Anterior cingulate cortex (tissue), 58 donors: ENCODE measurements at places on chromosomes 4 and X.

GRCh38 chrX:55787063-55787462 lies 69.5 kb downstream of the RRAGB start:
- DNase-seq: no peak

GRCh38 chr4:82713856-82714255 lies 84.7 kb downstream of the SCD5 start:
- DNase-seq: no peak

DNA sequence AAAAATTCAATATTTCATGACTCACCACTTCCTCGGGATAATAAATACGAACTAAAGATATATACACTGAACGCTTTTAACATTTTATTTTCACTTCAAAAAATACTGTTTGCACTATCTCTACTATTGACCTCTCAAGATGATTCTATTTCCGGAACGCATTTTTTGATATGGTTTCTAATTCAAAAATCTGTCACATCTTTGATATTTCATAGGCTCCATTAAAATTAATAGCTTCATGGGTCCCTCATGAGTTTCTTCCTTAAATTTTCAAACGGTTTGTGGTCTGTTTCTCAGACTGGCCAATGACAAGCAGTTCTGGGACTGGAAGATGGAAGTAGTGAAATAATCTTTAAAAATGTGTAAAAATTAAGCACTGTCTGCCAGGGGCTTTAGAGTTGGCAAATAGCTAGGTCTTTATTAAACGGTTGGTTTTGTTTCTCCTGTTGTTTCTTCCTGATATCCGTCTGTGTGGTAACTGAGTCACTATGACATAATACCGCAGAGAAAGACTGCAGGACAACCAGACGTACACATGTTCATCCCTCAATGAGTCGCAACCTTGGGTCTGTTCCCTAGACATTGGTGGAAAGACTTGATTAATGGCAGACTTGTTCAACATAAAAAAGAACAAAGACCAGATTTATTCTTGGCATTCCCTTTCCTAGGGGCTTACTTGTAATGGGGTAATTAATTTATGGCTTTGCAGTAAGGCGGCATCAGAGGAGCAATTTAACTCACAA lies 133.8 kb downstream of the PALLD start:
- no peak for DNase-seq

DNA sequence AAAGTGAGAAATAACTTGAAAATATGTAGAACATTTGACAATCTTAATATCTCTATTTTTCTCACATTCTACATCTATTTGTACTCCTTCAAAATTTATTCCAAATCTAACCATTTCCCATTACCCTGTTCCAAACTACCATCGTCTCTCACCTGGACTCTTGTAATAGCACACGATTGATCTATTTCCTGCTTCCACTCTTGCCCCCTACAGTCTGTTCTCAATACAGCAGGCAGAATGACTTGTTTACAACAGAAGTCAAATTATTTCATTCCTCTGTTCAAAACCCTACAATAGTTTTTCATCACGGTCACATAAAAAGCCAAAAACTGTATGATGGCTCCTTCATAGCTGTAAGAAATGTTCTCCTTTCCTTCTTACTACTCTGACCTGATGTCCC lies 21.1 kb upstream of the LUZP4 start:
- DNase-seq: no peak

DNA sequence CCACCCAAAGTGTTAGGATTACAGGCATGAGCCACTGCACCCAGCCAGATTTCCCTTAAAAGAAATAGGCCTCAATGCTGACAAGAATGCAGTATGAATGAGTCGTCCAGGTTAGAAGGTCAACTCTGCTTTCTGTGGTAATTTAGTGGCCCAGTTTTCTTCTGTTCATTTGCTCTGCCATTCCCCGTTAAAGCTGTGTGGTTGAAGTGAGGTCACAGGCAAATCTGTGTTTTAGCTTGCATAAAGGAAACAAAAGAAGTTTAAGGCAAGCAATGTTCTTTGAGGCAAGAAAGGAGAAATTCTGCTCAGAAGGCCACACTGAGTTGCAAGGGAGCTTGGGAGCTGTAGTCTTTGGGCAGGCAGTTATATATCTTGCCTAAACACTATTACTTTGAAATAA lies 176.8 kb downstream of the LARP7 start:
- DNase-seq: no peak

- DNase-seq: no peak
These were observed 105.0 kb downstream of the HNRNPD start for GRCh38 chr4:82268826-82269193.

DNA sequence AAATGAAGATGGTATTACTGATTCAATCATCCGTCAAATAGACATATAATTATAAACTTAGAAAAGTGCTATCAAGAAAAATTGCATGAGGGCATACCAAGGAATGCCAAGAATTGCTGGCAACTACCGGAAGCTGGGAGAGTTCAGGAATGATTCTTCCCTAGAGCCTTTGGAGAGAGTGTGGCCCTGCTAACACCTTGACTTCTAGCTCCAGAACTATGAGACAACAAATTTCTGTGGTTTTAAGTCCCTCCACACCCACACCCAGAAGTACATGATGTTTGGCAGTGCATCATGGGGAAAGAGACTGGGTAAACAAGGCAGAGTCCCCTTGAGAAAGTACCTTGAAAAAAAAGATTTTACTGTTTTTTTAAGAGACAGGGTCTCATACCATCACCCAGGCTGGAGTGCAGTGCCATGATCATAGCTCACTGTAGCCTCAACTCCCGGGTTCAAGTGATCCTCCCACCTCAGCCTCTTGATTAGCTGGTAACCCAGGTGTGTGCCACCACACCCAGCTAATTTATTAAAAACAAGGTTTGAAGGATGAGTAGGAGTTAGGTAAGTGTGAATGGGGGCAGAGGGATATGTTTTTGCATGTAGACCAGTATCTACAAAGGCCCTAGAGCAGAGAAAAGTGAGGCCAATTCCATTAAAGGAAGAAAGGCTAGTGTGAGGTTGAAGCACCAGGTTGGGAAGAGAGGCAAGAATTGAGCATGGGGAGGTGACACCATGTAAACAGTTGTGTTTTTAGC lies 53.1 kb downstream of the GSX2 start:
- DNase-seq: no peak

DNA sequence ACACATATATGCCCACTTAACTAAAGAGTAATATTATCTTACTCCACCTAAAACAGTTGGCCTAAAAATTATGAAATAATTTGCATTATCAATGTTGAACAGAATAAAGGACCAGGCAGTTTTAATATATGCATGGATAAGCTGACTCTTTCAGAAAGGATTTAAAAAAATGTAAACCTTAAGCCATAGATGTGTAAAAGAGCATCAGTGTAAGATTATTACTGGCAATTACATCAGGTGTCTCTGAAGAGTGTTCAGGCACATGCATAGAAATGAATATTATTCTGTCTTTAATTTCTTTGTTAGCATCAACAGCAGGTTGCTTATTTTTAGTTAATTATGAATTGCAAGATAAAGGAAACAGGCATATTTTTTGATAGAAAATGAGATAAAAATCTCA lies 1353.8 kb downstream of the C4orf33 start:
- no peak for DNase-seq

DNA sequence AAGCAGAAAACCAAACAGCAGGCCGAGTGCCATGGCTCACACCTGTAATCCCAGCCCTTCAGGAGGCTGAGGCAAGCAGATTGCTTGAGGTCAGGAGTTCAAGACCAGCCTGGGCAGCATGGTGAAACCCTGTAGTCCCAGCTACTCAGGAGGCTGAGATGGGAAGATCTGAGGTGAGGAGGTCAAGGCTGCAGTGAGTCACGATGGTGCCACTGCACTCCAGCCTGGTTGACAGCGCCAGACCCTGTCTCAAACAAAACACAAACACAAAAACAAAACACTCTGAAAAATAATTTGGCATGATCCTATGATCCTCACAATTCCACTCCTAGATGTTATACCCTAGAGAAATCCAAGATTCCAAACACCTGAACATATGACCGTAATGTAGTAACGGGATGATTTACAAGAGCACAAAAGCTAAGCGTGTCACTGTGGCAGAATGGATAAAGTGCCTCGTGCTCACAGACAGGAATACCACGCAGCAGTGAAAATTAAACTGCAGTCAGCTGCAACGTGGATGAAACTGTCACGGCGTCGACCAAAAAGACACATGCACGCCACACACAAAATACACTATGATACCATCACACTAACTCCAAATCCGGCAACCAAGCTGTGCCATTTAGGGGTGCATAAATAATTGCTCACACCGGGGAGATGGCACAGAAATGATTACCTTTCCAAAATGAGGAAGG lies 1.7 kb downstream of the NELFA start:
- DNase-seq: no peak

DNA sequence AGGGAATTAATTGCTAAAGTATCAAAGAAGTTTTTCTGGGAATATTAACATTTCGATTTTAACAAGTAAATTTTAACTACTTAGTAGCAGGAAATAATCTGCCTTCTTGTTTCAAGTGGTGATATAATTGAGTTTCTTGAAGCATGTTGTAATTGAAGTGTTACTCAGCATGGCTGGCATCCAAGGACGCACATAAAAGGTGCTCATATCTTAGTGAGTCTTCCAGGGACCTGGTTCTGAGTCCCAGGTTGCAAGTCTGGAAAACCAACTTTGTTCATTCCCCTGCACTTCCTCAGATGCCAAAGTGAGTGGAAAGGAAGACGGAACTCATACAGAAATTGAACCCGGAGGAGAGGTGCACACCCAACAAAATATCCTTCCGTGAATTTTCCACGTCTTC lies 399.6 kb downstream of the NLGN4X start:
- DNase-seq: no peak

- DNase-seq: no peak
These were observed 264.9 kb upstream of the MAGEB18 start for GRCh38 chrX:25873196-25873595.

DNA sequence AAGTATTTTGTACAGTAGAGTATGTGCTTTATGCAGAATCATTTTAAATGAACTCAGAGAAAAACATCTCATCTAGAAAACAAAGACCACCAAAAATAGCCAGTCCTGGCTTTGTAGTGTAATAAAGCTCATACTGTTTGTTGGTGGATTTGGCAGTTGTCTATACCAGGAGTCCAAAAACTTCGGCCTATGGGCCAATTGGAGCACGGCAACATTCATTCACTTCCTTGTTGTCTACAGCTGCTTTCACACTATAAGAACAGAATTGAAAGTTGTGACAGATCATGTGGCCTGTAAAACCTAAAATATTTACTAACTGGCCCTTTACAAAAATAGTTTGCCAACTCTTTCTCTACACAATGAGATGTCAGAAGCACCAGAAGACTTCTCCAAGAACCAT lies 5.3 kb downstream of the FBXW7 start:
- DNase-seq: no peak

GRCh38 chr4:104532677-104533076 lies 38.0 kb upstream of the CXXC4 start:
- DNase-seq: no peak

GRCh38 chr4:53974561-53974960 lies 89.8 kb downstream of the CHIC2 start:
- DNase-seq: no peak

DNA sequence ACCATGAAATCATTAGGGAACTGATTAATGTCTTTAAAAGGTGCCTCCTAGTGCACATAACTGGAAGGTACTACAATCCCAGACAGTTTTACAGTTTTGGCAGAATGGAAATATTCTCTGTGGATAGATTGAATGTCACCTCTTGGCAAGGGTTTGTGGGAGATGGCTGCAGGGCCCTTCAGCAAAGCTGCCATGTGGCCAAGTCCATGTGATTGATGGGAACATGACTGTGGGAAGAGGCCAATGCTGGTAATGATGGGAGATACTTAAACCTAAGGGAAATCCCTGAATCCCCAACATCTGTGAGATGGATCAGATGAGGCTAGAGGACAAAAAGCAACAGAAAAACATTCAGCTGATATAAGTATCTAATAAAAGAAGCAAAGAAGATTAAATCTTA lies 493.7 kb downstream of the MAGEE1 start:
- no peak for DNase-seq

DNA sequence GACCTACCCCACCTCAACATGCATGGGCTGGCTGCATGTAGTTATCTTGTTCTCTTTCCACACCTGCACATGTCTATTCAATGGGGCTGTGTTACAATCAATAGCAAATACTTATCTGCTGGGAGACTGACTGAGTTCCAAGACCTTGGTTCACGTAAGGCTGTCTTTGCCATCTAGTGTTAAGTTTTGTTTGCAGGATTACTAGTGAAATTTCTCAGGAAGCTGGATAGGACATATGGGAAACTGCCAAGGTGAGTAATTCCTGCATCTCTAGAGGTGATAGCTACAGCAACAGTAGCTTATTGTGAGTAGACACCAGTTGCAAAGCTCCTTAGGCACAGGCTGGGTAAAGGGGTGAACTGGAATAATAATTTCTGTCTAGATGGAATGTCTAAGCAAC lies 177.5 kb downstream of the ENOX2 start:
- no peak for DNase-seq

GRCh38 chrX:140713174-140713539 lies 3.6 kb downstream of the LINC00632 start:
- no peak for DNase-seq

DNA sequence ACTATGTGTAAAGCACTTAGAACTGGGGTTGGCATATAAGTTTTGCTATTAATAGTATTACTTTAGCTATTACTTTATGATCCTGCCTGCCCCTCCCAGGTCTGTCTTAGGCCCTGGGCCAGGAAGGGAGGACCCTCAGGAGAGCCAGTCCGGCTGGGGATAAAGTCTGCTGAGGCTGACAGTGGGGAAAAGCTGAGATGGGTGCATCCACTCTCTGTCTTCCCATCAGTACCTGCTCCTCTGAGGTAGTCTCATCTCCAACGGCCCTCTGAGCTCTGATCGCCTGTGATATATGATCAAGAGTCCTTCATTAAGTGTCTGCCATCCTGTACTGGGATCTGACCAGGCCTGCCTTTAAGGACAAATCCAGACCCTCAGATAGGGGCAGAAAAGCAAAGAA lies 156.5 kb upstream of the PJA1 start:
- DNase-seq: no peak

- DNase-seq: no peak
These were observed 6.0 kb upstream of the BMP2K start for GRCh38 chr4:78770091-78770642.

GRCh38 chrX:148288451-148288850 lies 212.0 kb upstream of the AFF2 start:
- DNase-seq: no peak
